ENCODE measurements at places on chromosomes 5 and 9.

GRCh38 chr9:107039542-107039941 lies 176.6 kb downstream of the ZNF462 start:
- no peak for DNase-seq

- no peak for DNase-seq
Observed at GRCh38 chr5:73301208-73301901, 128.4 kb downstream of the TMEM174 start.

DNA sequence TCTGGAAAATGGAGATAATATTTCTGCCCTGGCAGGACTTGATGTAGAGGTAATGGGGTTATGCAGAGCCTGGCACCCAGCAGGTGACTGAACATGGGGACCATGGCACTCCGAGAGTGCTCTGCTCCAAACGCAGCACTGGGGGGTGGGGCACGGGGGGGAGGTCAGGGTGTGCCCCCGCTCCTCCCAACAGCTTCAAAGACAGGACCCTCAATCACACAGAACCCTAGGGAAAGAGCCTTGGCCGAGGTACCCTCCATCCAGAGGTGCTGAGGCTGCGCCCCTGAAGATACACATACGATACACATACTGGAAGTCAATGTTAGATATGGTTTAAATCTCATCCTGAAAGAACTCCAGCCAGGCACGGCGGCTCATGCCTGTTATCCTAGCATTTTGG lies 26.6 kb upstream of the CEP72 start:
- no peak for DNase-seq

DNA sequence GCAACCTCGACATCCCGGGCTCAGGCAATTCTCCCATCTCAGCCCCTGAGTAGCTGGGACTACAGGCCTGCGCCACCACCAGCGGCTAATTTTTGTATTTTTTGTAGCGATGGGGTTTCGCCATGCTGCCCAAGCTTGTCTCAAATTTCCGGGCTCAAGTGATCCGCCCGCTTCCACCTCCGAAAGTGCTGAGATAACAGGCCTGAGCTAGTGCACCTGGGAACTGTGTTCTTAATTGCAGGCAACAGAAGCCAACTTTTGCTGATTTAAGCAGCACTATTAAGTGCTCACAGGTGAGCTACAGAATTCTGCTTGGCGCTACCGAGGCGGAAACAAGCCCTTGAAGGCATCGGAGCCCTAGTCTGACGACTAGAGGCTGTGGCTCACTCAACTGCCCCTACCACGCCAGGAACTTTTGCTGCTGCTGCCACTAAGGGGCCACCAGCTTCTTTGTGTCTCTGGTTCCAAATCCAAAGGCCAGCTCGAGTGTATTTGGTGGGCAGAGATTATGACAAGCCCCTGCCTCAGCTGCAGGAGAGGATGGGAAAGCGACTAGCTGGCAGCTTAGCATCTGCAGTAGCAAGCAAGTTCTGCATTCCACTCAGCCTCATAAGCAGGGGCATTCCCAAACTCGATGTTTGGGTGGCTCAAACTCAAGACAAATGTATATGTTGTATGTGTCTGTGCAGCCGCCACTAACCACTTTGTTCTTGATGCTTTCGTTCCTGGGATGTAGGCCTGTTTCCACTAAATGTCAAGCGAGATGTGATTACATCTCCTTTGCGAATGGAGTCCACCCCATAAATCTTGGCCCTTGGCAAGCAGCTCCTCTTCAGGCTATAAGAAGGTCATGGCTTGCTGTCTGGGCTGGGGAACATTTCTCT lies 10.6 kb upstream of the HMCN2 start:
- no peak for DNase-seq

DNA sequence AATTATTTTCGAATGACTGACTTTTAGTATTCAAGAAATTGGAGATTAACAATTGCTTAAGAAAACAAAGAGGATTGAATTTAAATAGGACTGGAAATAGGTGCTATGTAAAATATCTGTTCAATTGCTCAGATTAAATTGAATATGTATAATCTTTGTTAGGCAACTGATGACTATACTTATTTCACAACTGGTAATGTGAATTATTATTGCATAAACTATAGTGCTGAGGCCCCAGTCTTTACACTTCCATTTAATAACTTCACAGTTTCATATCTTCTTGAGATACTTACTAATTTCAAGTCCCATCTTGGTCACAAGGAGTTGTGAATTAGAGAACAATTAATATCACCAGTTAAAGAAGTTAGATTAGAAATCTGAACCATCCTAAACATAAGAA lies 16.7 kb downstream of the CEP78 start:
- DNase-seq = no peak

GRCh38 chr9:20636888-20637440 lies 14.7 kb upstream of the MLLT3 start:
- DNase-seq = no peak

- no peak for DNase-seq
Observed at GRCh38 chr9:13750639-13751038, 471.1 kb upstream of the MPDZ start.

GRCh38 chr5:181035991-181036815 lies 3.9 kb upstream of the BTNL9 start:
- DNase-seq = no peak

GRCh38 chr5:42595597-42595996 lies 161.0 kb upstream of the CCDC152 start:
- DNase-seq = no peak

DNA sequence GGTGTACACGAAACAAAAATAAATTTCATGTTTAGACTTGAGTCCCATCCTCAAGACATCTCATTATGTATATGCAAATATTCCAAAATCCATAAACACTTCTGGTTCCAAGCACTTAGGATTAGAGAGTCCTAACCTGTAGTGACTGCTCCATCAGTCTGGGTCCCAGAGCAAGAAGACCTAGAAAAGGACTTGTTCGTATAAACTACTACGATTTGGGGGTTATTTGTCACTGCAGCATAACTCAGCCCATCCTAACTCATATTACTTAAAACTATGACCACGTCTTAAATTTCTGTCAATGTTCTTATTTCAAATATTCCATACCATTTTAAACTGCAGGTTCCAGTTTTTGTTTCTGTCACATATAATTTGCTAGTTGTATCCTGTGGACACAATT lies 463.0 kb downstream of the AGTPBP1 start:
- no peak for DNase-seq

- DNase-seq = no peak
Observed at GRCh38 chr9:28808042-28808441, 1234.8 kb upstream of the C9orf72 start.

DNA sequence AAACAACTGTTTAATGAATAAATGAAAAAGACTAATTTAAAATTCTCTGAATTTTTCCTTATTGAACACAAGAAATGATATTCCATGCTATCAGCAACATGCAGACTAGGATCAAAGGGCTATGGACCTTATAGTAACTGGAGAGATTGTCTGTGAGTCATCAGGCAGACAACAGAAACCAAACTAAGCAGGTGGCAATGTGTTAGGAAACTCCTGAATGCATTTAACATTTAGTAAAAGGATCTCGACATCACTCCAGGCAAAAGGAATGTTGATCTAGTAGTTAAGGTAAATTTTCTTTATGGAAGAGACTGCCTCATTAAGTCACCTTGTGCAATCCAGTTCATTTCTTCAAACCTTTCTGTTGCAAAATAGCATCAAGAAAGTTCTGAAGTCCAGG lies 58.4 kb downstream of the ARL15 start:
- no peak for DNase-seq

- DNase-seq = no peak
Observed at GRCh38 chr9:119181561-119181960, 187.7 kb downstream of the BRINP1 start.

GRCh38 chr9:120946259-120946658 lies 19.7 kb upstream of the TRAF1 start:
- no peak for DNase-seq

GRCh38 chr9:126439402-126439765 lies 112.8 kb downstream of the MVB12B start:
- DNase-seq = no peak

DNA sequence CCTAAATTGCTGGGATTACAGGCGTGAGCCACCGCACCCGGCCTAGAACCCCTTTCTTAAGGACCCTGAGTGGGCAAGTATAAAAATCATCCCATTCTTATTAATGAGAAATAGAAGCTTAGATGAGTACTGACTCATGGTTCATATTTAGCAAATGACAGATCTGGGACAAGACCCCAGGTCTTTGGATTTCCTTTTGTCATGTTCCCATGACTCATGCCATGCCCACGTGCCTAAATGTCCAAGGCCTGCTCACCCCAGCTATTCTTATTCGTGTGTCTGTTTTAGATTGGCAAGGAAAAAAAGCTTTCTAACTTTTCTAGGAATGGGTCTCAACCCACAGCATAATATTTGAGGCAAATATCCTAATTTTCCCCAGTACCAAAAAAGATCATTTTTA lies 57.7 kb upstream of the RPS23 start:
- DNase-seq = no peak

DNA sequence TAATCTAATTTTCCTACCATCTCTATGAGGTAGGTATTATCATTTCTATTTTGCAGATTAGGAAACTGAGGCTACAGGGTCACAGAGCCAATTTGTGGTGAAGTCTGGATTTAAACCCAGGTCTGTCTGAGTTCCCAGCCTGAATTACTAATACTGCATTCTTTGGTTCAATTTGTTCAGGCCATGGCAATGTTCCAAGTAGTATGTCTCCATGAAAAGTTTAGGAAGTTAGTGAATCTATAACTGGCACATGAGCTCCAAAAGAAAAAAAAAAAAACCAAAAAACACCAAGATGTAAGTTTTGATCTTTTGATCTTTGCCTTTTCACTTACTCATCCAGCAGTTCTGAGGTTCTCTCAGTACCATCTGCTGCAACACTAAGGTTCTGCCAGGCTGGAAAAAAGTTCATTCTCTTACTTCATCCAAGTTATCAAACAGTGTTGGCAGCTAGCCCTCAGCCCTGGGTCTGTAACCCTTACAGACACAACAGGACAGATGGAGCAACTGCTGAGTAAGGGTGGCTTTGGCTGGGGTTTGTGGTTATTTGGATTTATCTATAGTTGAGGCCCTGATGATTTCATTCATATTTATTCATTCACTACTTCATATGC lies 4.4 kb upstream of the TMEM268 start:
- DNase-seq = no peak

- DNase-seq = no peak
Observed at GRCh38 chr9:130172858-130173665, 858 bp downstream of the NCS1 start.

GRCh38 chr9:109163194-109163593 lies 3.9 kb downstream of the FRRS1L start:
- DNase-seq = no peak

DNA sequence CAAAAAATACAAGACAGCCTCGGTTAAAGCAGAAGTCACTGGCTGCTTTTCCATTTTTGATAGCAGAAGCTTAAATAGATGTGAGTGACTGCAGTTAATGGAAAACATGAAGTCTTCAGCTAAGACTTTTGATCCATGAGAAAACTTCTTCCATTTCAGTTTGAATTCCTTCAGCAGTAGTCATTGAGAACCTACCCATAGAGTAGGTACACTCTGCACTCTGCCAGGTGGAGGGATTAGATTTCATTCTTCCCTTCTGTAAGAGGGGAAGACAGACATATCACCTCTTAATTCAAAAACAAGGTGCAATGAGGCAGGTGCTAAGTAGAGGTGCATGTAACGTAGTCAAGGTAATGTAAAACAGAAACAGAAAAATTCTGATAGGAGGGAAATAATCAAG lies 26.7 kb upstream of the XPA start:
- no peak for DNase-seq

All from activated CD4-positive, CD25-positive, alpha-beta regulatory T cell (primary cell).